ENCODE measurements at places on chromosomes 12 and 14.

GRCh38 chr14:90517076-90517841 is 120.4 kb downstream of the CALM1 start:
- no peak for DNase-seq

DNA sequence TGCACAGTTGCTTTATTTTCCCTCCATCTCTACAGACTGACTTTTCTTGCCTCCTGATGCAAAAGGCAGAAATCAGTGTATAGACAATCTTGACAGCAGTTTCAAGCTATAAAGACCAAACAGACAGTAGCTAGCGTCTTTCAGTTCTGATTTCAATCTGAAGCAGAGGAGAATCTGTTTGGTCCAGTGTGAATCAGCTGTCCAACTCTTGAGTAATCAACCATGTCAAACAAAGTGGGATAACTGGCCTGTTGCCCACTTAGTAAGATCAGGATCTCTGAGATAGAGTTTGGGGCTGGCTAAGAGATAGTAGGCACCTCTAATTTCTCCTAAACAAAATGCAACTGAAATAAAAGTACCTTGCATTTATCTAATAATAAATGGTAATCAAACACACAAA is 797.4 kb upstream of the FBXO33 start:
- no peak for DNase-seq

- DNase-seq = no peak
These were observed 25.8 kb downstream of the DAO start for GRCh38 chr12:108905725-108906124.

- no peak for DNase-seq
These were observed 36.3 kb downstream of the RIN3 start for GRCh38 chr14:92549859-92550230.

- no peak for DNase-seq
These were observed 34.3 kb downstream of the KTN1 start for GRCh38 chr14:55614304-55614703.

GRCh38 chr12:25971654-25972041 is 13.2 kb downstream of the RASSF8 start:
- no peak for DNase-seq

GRCh38 chr12:57258977-57259970 is 8.3 kb upstream of the STAC3 start:
- DNase-seq = no peak

- no peak for DNase-seq
These were observed 113.9 kb downstream of the ANO4 start for GRCh38 chr12:100908501-100908900.

GRCh38 chr12:123055281-123055766 is 74.8 kb downstream of the ARL6IP4 start:
- no peak for DNase-seq

- DNase-seq = no peak
These were observed 16.2 kb downstream of the KRT80 start for GRCh38 chr12:52175371-52176350.

GRCh38 chr14:99672506-99673304 is 11.4 kb upstream of the CYP46A1 start:
- no peak for DNase-seq
